ENCODE measurements at places on chromosomes 2 and 18.

DNA sequence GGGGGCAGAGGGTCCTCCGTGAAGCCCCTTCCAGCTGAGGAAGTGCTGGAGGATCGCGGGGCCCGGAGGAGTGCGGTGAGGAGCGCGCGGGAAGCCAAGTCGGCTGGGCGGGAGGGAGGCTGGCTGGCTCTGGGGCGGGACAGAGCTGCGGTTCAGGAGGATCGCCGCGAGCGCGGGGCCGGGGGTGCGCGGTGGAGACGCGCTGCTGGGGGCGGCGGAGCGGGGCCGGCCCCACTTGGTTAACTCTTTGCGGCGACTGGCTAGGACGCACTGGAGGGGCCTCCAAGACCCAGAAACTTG is 464 bp downstream of the CYBRD1 start:
- no peak for DNase-seq

GRCh38 chr2:67041051-67041450 is 356.1 kb upstream of the ETAA1 start:
- no peak for DNase-seq

DNA sequence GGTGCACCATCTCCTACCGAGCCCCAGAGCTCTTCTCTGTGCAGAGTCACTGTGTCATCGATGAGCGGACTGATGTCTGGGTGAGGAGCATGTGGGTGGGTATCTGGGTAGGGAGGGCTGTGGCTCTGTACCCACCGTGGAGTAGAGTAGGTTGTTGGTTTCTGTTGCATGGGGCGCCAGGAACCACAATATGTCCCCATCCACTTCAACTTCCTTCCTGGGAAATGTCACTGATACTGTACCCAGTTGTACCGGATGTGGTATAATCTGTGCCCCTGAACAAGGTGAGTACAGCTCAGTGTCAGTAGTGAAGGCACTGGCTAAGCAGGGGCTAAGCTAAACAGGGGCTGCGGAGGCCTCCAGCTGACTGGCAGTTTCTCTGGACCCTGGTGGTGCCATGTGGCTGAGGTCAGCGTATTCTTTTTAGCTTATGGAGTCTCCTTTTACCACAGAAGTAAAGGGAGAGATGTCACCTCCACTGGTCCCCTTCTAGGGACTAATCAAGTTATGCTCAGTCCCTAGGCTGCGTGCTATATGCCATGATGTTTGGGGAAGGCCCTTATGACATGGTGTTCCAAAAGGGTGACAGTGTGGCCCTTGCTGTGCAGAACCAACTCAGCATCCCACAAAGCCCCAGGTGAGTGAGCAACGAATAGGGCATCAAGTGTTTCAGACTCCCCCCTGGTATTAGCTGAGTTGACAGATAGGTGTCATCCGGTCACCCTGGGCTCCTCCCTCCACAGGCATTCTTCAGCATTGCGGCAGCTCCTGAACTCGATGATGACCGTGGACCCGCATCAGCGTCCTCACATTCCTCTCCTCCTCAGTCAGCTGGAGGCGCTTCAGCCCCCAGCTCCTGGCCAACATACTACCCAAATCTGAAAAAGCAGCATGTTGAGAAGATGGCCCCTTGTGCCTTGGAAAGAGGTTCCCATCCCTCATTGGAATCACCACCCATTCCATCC is 2.7 kb downstream of the STK16 start:
- no peak for DNase-seq

DNA sequence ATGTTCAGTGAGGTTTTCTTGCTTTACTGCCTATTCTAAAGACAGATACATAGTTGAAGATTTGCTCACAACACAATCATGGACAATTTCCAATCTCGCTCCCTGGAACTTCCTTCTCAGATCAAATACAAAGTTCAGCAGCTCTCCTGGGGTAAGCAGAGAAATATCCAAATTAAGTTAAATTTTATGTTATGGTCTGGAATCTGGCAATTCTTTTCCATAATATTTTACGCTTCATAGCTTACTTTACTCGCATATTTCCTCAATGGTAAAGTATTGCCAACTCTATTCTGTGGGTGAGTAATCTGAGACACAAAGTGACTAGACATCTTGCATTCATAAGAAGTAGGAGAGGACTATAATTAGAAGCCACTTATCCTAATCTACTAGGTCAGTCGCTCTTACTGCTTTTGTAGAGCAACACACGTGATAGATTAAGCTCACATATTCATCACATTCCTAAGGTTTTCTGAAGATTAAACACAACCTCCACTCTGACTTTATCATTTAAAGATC is 529.4 kb downstream of the CCDC85A start:
- no peak for DNase-seq

- DNase-seq: peak; percentile 27
These were observed 183.5 kb downstream of the AGAP1 start for GRCh38 chr2:235677276-235677788.
